ENCODE measurements at places on chromosomes 5 and 9.

- DNase-seq = no peak
Measured at GRCh38 chr5:10853154-10853553, 92.1 kb upstream of the DAP start.

DNA sequence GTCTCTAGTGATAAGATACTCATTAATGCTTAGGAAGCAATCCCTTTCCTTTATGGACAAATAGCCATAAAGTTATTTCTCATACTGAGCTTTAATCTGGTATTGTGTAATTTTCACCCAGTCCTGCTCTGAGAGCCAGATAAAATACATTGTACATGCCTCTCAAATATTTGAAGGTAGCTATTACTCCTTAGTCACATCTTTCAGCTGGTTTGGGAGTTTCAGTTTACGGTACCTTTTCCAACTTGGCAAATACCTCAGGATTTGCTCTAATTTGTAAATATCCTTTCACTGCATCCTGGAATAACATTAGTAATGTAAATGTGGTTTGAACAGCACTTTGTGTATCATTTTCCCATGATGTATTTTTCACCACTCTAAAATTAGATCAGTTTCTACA, 47.4 kb downstream of the ABHD17B start:
- DNase-seq = no peak

DNA sequence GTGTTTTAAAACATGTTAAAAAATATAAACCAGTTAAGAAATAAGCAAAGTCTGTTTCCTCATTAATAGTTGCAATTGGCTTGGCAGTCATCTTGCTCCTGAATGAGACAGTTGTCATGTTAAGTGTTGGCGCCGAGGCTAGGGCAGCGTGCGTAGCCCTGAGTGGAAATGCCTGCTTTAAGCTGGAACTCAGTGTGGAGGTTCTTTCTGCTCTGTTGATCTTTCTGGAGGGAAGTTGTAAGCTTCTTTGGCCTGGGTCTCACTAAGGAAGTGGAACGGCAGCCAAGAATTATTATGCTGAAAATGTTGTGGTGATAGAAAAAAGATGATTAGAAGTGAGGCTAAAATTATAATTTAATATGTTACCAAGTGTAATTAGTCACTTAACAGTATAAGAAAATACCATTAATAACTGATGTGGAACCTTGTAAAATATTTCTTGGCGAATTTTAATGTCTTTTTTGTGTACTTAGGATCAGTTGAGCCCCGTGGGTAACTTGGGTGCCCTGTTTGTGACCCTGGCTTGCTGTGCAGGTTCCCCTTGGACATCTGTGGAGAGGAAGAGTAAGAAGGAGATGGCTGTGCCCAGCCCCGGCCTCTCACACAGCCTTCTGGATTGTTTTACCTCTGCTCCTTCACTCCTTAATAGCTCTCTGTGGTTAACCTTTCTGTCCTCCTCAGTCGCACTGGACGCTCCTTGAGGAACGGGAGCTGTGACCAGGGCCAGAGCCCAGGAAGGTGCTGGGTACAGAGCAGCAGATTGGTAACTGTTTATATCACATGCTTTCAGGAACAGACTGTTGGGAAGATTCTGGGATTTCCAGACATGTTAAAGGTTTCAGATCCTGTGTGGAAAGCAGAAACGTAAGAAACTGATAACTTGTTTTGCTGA, 31.0 kb downstream of the PCBD2 start:
- no peak for DNase-seq

- DNase-seq = peak; percentile 59
Measured at GRCh38 chr9:84701801-84702200, 32.3 kb downstream of the NTRK2 start.

DNA sequence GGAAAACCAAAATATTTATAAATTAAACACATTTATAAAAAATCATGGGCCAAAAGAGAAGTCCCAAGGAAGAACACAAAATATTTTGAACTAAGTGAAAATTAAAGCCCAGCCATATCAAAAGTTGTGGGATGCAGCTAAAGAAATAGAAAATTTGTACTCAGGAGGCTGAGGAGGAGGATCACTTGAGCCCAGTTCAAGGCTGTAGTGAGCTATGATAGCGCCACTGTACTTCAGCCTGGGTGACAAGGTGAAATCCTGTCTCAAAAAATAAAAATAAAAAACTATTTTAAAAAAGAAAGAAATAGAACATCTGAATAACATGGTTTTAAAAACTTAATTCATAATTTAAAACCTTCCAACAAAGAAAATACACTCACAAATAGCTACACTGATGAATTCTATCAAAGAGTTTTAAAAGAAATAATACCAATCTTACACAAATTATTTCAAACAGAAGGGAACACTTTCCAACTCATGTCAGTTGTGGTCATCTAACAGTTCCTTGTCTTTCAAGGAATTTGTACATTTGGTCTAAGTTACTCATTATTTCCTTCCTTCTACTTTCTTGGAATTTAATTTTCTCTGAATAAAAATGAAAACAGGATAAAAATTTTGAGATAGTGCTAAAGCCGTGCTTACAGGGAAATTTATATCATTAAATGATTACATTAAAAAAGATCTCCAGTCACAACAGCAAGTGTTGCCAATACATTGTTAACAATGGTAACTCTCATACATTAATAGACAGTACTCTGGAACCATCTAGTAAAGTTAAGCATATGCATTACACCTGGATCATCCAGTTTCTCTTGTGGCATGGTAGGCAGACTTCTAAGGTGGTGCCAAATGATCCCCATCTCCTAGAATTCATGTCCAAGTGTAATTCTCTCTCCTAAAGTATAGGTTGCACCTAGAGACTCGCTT, 17.8 kb downstream of the PTBP3 start:
- DNase-seq = no peak

DNA sequence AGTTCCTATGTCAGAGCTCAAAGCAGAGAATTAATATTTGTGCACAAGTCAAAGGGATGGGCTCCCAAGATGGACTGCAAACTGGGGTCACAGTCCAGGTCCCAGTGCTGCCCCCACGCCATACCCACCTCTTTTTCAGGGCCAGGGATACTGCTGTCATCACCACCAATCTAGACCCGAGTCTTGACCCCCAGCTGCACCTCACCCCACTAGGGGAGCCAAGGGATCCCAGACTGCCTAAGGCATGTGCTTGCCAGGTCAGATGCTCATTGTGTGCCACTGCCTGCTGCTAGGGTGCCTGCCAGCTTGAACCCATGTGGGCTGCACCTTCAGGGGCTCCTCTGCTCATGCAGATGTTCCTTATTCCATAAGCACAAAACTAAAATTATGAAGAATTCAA, 215.6 kb upstream of the NREP start:
- DNase-seq = no peak

DNA sequence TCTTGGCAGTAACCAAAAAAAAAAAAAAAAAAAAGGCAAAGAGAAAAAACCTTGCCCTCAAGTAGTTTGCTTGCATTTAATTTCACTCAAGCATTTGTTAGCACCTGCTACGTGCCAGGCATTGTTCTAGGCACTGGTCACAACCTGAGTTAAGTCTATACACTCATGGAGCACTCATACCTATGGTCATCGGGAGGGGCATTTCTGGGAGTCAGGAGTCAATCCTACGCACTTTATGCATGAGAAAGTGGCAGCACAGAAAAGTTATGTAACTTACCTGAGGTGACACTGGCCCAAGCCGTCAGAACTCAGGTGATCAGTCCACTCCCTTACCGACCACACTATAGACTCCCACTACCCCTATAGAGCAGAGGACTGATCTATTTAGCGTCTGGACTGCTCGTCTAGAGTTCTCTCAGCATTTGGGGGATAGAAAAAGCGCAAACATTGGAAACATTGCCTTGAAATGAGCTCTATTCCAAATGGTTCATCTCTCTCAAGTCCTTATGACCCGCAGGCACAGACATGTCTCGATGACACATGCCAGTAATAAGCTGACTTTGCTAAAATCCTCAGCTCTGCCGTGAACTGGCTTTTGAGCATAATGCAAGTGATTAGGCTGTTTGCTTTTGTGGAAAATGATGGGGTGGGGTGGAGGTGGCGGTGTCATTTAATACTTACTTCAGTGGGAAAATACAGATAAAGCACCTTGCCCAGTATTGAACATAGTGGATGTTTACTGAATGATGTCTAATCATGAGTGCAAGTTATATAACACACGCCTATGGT, 160.2 kb downstream of the ARHGEF28 start:
- peak; percentile 94 for DNase-seq

DNA sequence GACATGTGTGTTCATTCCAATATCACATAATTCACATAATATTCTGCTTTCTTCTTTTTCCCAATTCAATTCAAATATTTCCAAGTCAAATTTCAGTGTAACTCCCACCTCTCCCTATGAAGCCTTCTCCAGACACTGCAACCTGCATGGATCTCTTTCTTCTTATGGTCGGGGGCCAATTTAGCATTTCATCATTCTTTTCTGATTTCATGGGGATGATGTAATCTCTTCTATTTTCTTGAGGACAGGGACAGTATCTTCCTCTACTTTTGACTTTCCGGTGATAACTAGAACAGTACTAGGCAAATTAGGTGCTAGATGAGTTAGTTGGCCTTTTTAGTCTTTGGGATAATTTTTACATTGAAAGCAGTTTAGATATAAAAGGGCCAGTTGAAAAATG, 92.7 kb downstream of the CARTPT start:
- DNase-seq = no peak

- DNase-seq = no peak
Measured at GRCh38 chr5:176888865-176889165, 10.3 kb downstream of the HK3 start.
